ENCODE measurements at places on chromosomes 11 and 22. TPM values are rescaled to one million over a fixed set of nuclear protein-coding genes. Genes with fewer than 3 reads are reported as not detected.

The OR5D13 gene
- not detected for total RNA-seq

The CRYBB3 gene
- not detected for total RNA-seq

- no peak for DNase-seq
Observed at GRCh38 chr22:38942702-38943101, 14.7 kb upstream of the APOBEC3A start.

DNA sequence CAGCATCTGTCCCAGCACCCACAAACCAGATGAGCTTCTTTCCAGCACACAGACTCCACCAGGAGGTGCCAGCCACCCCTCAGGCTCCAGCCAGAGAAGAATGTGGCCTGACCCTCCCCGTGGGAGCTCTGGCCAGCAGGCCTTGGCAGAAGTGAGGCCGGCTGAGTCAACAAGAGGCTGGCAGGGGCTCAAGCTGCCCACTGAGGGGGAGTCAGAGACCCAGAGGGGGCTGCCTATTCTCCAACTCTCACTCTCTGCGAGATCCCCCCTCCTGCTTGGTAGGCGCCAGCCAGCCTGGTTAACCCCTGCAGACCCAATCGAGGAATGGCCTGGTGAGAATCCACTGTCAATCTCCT is 10.6 kb upstream of the CDC42EP1 start:
- no peak for DNase-seq

DNA sequence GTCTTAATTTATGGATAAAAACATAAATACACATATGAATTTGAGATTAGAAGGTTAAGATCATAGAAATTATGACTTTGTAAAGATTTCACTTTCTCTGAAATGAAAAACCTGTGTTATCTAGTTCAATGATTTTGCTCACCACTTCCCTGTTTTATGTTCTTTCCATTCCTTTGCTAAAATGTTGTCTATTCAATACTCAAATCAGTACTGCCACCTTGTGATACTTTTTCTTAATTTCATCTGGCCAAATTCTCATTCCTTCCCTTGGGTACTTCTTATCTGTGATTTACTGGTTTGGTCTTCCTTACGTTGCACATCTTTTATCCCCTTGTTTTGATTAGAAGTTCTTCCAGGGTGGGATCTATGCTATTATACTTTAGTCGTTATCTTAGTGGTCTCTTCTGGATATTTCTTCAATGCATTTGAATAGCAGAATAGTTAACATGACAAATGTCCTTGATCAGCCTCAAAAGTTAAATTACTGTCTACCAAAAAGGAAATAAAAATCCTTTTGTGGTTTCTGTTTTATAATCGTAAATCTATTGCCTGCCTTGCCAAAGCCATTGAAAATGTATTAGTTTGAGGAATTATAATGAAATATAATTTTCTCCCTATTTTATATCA is 197.0 kb downstream of the PGR start:
- DNase-seq = peak; percentile 29

DNA sequence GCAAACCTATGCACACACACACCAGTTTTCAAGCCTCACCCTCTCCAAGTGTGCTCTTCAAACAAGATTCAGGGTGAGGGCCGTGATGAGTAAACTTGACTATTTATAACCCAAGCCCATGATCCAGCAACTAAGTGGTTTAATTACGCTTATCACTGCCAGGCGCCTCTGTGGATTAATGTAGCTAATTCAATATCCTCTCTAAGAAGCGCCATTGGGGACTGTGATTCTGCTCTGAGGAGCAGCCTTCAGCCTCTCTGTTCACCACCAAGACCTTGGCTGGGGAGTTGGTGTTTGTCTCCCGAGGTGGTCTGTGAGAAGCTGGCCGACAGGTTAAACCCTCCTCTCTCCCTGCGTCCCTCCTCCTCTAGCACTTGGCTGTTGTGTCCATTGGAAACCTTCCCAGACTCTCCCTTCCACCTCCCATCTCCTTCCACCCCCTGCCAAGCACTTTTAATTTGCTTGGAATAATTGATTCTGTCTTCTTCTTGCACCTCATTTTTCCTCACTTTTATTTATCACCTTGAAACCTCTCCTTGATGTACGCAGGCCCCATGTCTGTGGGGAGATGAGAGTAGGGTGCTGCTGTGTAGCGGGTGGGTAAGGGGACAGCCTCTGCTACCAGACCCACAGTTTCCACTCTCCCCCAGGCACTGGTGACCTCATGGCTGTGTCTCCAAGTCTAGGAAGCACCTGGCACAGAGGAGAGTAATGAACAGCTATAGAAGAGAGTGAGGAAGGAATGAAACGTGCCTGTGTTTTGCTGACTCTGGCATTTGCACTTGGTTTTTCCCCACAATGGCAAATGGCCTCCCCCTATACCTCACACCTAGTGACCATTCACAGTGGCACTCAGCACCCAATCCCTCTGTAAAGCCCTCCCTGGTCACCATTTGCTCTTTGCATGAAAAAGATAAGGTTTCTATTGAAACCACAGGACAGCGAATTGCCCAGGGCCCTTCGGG is 236.6 kb downstream of the GRIK4 start:
- DNase-seq = no peak

- DNase-seq = no peak
Observed at GRCh38 chr22:20952544-20953341, 14.3 kb upstream of the AIFM3 start.

GRCh38 chr11:98456308-98456680 is 564.5 kb upstream of the CNTN5 start:
- no peak for DNase-seq

DNA sequence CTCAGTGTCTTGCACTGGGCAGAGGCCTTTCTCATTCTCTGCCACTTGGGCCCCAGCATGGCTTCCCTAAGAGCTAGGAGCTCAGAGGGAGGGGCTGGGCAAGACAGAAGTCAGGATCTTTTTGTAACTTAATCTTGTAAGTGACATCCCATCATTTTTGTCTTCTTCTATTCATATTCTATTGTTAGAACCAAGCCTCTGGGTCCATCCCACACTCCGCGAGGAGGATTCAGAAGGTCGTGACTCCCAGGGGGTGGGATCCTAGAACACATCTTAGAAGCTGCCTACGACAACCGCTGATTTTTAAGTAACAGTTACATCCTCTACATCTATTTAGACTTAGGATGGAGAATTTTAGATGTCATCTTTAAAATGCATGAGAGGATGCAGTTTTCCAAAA is 1.5 kb upstream of the IL17RA start:
- no peak for DNase-seq

GRCh38 chr11:10418259-10418949 is 36.7 kb upstream of the AMPD3 start:
- no peak for DNase-seq

The SAA4 gene
- total RNA-seq = not detected

The RHOD gene
- total RNA-seq = not detected

The LMO1 gene
- total RNA-seq = not detected

The ZDHHC13 gene
- total RNA-seq = 30.1 TPM
